ENCODE measurements at places on chromosomes 11 and 22. TPM values are rescaled to one million over a fixed set of nuclear protein-coding genes. Genes with fewer than 3 reads are reported as not detected.

The OR5B21 gene
- total RNA-seq = not detected

The PATE2 gene
- total RNA-seq = 0.44 TPM

DNA sequence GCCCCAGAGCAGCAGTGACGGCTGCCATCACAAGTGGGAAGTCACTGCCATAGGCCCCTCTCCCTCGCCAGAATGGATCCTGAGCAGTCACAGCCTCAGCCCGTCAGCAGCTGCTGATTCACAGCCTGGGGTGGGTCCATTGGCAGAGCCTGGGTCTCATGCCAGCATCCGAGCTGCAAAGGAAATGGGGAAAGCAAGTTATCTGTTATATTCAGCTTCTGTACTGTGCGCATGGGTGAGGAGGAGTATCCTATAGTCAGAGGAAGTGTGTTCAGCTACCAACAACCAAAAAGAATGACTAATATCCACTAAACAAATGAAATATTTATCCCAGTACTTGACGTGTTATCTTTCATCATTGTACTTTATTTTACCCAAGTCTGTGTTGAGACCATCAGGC, 119.7 kb downstream of the RCN1 start:
- no peak overlapping the region for H3K4me3 ChIP-seq
- no peaks in the 10 kb centered on the region for H3K4me1 ChIP-seq
- DNase-seq = no peak
- no peaks in the 10 kb centered on the region for H3K27me3 ChIP-seq
- H3K36me3 ChIP-seq = no peaks in the 10 kb centered on the region
- H3K27ac ChIP-seq = no peak overlapping the region

DNA sequence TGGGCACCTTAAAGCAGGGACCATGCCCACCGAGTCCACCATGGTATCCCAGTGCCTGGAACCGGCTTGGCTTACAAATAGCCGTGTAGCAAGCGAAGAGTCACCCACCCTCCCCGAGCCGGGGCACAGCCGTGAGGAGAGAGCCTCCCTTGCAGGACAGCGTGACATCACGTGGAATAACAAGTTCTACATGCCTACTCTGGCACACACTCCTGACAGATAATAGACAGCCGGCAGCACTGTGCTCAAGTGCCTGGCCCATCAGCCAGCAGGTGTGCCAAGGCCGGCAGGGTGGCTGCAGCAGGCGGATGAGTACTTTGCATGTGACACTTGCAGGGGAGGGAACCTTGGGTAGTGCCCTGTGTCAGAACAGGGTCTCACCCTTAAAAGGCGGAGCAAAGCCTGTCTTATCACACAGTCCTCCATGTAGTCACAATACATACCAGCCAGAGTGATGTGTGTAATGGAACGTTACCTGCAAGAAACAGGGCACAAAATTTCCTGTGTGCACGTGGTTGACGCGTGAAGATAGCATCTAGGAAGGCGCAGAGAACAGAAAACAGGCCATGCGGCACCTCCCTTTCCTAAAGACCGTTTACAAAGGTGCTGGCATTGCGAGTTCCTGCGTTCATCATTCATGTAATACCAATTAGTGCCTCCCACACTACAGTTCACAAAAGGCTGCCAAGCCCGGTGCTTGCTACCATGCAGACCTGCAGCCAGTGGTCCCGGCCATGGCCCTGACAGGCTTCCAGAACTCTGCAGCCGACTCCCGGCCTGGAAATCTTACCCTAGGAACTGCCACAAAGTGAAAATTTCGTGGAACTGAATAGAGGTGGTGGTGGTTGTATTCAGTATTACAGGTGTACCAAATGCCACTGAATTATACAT, 16.4 kb downstream of the TOM1 start:
- no peaks in the 10 kb centered on the region for H3K4me1 ChIP-seq
- H3K27me3 ChIP-seq = no peaks in the 10 kb centered on the region
- no peak overlapping the region for H3K4me3 ChIP-seq
- H3K36me3 ChIP-seq = peaks cover 4% of the 10 kb centered on the region
- no peak for DNase-seq

DNA sequence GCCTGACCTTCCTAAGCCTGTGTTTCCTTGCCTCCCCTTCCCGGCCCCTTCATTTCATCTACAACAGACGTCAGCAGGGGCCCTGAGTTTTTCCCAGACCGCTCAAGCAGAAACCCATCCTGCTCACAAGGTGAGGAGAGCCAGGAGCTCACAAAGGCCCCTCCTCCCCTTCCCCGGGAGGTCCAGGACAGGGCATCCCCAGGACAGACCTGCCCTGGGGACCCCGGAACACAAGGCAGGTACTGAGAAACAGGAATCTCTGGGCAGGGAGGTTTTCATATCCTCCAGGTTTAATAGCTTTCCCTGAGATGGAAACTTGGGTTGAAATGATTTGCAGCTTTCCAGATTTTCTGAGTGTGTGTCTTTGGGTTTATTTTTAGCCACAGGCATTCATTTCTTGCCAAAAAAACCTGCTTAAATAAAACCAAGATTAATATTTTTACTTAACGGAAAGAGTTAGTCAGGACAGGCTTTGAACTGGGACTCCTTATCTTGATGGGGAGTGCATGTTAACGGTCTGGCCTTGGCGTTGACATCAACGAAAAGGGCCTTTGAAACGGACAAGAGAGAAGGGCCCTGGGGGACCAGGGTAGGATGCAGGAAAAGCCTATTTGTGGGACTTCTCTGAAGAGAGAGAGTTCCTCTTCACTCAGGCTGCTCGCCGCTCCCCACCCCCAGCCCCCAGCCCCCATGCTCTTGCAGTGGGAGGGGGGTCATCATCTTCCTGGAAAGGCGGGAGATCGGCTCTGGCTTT, 38.5 kb downstream of the TIMP3 start:
- DNase-seq = no peak
- H3K27ac ChIP-seq = no peak overlapping the region
- no peak overlapping the region for H3K4me3 ChIP-seq
- H3K36me3 ChIP-seq = peaks cover 8% of the 10 kb centered on the region
- no peaks in the 10 kb centered on the region for H3K4me1 ChIP-seq

DNA sequence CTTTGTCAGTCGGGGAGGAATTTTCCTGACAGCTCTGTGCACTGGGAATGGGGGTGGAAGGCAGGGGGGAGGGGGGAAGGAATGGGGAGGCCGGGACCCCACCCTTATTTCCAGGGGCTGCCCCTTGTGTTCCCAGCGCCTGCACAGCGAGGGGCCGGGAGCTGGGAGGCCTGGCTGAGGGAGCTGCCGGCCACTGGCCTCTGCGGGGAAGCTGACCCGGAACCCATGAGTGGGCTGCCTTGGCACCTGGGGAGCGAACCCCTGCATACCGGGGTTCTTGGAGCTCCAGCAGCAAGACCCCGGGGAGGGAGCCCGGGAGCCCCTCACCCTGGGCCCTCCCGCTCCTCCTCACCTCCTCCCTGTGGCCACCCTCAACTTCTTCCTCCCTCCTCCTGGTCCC, 3.5 kb downstream of the H19 start:
- H3K27me3 ChIP-seq = no peaks in the 10 kb centered on the region
- no peak for DNase-seq
- H3K36me3 ChIP-seq = no peaks in the 10 kb centered on the region
- H3K27ac ChIP-seq = no peak overlapping the region

- no peak overlapping the region for H3K27ac ChIP-seq
- no peak for DNase-seq
- no peak overlapping the region for H3K4me3 ChIP-seq
- no peaks in the 10 kb centered on the region for H3K27me3 ChIP-seq
- H3K36me3 ChIP-seq = peaks cover 3% of the 10 kb centered on the region
Measured at GRCh38 chr11:70519117-70519516, 120.8 kb downstream of the CTTN start.

DNA sequence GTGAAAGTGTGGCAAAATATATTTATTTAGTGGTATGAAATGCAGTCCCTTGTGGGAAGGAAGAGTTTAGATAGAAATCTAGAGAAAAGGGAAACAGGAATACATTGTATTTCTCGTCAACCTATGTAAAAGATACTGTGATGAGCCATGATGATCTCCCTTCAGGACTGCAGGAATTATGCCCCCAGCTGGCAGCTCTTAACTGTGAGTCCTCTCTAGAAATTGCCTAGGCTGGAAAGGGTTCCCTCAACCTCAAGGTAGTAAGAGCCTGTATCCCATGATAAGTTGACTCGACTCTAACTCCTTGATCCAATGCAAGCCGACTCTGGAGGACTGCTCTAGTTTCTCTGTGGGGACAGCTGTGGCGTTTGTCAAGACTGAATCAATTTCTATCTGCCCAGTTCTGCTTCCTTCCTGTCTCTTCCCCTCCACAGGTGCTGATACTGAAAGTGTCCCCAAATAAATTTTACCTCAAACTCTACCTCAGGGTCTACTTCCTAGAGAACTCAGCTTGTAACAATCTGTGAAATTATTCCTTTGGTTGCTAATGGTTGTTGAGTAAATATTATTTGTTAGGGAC, 897.3 kb downstream of the METTL15 start:
- no peaks in the 10 kb centered on the region for H3K36me3 ChIP-seq
- no peaks in the 10 kb centered on the region for H3K27me3 ChIP-seq
- no peaks in the 10 kb centered on the region for H3K4me1 ChIP-seq
- DNase-seq = peak; percentile 39

DNA sequence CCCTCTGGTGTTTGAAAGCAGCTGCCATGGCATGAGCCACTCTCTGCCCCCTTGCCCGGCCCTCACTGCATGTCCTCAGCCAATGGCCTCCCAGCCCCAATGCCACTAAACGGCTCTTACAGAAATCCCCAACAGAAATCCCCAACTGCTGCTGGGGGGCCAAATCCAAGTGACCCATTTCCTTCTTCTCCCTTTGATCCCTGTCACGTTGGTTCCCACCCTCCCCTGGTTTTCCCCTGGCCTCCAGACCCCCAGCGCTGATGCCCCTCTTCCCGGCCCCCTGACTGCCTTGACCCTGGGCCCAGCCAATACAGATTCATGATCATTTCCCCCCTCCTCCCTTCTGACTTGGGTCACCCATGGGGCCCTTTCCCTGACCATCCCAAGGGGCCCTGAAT, 30.9 kb downstream of the IGLL1 start:
- peak; percentile 20 for DNase-seq
- no peaks in the 10 kb centered on the region for H3K36me3 ChIP-seq
- H3K4me3 ChIP-seq = no peak overlapping the region
- no peak overlapping the region for H3K27ac ChIP-seq
- no peaks in the 10 kb centered on the region for H3K27me3 ChIP-seq
- H3K4me1 ChIP-seq = no peaks in the 10 kb centered on the region

- H3K4me3 ChIP-seq = no peak overlapping the region
- no peak for DNase-seq
- H3K27ac ChIP-seq = no peak overlapping the region
- no peaks in the 10 kb centered on the region for H3K4me1 ChIP-seq
Measured at GRCh38 chr11:113484223-113484622, 9.0 kb upstream of the DRD2 start.

The MFRP gene
- total RNA-seq = not detected

DNA sequence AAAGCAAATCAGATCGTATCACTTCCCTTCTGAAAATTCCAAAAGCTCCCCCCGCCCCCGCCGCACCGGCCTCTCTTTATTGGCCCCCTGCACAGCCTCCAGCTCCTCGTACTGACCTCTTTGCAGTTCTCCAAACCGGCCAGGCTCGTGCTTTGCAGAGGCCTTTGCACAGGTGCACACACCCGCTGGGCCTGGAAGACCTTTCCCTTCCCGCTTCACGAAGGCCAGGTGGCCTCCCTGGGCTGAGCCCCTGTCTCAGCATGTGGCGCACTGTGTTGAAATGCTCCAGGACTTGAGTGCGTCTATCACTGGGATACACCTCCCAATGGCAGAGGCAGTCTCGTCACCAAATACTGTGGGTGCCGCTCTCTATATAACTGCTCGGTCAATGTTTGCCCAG, 13.2 kb upstream of the ADA2 start:
- H3K27ac ChIP-seq = no peak overlapping the region
- peaks cover 13% of the 10 kb centered on the region for H3K4me1 ChIP-seq
- H3K4me3 ChIP-seq = no peak overlapping the region
- no peaks in the 10 kb centered on the region for H3K27me3 ChIP-seq
- no peaks in the 10 kb centered on the region for H3K36me3 ChIP-seq

DNA sequence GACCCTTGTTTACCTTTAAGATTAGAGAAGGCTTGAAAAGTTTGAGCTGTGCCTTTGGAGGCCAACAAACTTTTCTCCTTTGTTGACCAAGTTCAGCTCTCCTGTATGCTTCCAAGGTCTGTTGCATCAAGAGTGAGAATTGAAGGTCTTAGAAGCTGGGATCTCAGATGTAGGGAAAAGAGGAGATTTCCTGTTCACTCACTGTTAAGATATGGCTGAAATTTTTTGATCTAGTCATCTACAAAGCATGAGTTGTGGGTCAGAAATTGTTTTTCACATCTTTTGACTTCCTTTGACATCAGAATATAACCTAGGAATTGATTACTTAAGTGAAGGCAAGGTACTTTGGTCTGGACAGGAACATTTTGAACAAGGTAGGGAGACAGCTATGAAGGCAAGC, 12.1 kb downstream of the OR51B4 start:
- no peak for DNase-seq
- no peak overlapping the region for H3K27ac ChIP-seq
- H3K4me3 ChIP-seq = no peak overlapping the region
- H3K4me1 ChIP-seq = no peaks in the 10 kb centered on the region

GRCh38 chr11:91513734-91514133, 710.9 kb upstream of the FAT3 start:
- no peak overlapping the region for H3K27ac ChIP-seq
- DNase-seq = no peak
- no peak overlapping the region for H3K4me3 ChIP-seq
- no peaks in the 10 kb centered on the region for H3K36me3 ChIP-seq

DNA sequence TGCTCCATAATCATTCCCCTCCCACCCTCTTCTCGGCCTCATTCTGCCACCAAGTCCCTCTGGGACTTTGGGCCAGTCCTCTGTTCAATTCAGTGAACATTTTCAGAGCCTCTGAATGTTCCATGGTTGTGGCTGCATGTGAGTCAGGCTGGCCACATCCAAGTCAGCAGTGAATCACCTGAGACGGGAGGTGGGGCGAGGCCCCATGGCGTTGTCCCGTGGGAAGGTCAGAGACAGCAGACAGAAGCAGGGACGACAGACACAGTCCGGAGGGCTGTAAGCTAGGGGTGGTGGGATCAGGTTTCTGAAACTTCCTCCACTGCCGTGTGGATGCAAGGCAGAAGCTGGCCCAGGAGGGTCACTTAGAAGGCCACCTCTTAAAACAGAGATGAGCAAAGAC, 324.8 kb downstream of the MN1 start:
- H3K4me3 ChIP-seq = no peak overlapping the region
- peak; percentile 46 for DNase-seq
- H3K4me1 ChIP-seq = peaks cover 17% of the 10 kb centered on the region

DNA sequence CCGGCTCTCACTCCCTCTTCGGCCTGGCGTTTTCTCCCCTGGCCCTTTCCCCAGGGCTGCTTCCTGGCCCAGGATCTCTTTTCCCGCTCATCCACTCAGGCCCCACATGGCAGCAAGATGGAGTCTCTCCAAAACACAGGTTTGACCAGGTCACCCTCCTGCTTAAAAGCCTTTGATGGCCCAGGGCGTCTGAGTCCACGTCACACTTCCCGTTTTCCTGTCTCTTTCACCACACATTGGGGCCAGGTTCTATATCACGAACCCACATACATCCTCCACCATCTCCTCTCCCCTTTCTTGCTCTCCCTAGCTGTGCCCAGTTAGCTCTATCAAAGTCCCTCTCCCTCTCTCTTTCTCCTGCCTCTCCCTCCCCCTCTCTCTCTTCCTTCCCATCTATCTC, 7.8 kb upstream of the LRRC32 start:
- H3K4me3 ChIP-seq = no peak overlapping the region
- no peaks in the 10 kb centered on the region for H3K27me3 ChIP-seq
- H3K27ac ChIP-seq = no peak overlapping the region
- H3K36me3 ChIP-seq = no peaks in the 10 kb centered on the region
- DNase-seq = no peak
- H3K4me1 ChIP-seq = no peaks in the 10 kb centered on the region

The TAF10 gene
- total RNA-seq = 198 TPM

The OR6A2 gene
- total RNA-seq = 0.33 TPM

The CFAP300 gene
- 1.2 TPM for total RNA-seq
